NCI-H510A (cell line): ENCODE measurements at places on chromosomes 4 and X.

DNA sequence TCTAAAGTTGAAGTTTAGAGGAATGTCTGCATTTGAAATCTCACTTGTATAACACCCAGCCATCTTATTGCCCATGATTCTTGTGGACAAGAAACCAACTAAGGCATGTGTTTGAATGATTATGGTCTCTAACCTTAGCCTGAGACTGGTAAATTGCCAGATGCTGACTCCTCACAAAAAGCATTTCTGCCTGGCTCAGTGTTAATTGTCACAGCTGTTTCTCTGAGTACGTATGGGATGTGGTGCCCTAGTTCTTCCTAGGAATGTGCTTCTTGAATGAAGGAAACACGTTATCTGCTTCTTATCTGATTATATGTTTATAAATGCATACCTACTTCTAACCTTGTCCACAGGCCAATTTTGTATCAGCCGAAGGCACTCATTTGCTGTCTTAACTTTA is 63.1 kb upstream of the NDP start:
- DNase-seq: no peak

DNA sequence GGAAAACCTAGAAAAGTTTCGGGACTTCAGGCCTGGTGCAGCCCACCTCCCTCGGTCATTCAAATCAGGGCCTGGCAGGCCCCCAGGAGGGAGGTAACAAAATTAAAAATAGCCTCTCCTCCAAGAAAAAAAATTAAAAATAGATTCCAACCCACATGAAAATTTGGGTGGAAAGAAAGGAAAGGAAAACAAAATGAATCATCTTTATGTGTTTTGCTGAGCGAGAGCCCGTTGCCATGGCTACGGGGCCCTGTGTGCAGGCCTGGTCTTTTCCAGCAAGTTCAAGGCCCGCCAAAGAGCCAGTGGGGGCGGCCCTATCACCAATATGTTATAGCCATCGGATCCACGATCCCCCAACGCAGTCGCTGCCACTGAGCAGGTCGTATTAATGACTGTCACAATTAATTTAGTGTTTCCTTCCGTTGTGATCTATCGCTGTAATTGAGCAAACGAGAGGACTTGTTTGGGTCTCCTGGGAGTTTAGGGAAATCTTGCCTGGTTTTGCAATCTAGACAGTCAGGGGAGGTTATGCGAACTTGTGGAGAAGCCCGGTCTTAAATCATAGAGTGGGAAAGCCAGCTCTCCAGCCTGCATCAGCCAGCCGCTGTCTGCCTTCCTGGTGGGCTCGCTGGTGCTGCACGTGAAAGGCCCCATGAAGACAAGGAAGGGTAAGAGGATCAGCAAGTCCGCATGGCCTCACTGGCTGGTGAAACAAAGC is 452.4 kb downstream of the BCOR start:
- DNase-seq: no peak

DNA sequence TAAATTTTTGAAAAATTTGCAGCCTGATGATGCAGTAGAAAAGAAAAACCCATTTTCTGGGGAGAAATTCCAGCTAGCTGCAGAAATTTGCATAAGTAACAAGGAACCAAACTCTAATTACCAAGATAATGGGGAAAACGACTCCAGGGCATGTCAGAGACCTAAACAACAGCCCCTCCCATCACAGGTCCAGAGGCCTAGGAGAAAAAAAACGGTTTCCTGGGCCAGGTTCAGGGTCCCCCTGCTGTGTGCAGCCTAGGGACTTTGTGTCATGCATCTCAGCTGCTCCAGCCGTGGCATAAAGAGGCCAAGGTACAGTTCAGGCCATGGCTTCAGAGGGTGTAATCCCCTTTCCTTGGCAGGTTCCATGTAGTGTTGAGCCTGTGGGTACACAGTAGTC is 733.7 kb upstream of the CT83 start:
- no peak for DNase-seq

DNA sequence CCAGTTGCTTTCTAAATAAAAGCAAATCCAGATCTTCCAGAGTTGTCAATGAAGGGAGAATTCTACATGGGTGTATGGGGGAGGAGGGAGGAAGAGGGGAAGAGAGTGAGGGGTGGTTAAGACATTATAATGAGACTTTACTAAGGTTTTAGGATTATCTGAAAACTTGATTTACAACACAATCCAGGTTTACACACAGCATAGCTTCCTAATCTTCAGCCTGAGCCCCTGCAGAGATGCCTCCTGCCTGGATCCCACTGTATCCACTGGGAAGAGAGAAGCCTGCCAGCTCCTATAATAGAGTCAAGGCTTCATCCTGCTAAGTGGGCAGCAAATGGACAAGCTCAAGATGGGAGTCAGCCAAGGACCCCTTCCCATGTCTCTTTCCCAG is 85.6 kb upstream of the KIT start:
- DNase-seq: no peak

DNA sequence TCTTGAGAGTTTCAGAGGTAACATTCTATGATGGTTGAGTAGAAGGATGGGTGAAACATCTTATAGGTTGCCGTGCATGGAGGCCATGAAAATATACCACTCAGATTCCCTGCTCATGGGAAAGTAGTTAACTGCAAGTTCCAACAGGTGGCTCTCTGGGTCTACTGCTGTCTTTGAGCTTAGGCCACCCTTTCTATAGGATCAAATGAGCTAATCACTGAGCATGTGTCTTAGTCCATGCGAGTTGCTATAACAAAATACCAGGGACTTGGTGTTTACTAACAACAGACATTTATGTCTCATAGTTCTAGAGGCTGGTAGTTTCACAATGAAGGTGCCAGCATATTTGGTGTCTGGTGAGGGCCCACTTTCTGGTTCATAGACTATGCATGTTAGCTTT is 144.8 kb upstream of the UNC5C start:
- no peak for DNase-seq

- peak; percentile 50 for DNase-seq
Observed at GRCh38 chr4:153151535-153152455, 52.4 kb upstream of the TRIM2 start.

GRCh38 chrX:13673016-13673415 is 15.9 kb upstream of the RAB9A start:
- no peak for DNase-seq

DNA sequence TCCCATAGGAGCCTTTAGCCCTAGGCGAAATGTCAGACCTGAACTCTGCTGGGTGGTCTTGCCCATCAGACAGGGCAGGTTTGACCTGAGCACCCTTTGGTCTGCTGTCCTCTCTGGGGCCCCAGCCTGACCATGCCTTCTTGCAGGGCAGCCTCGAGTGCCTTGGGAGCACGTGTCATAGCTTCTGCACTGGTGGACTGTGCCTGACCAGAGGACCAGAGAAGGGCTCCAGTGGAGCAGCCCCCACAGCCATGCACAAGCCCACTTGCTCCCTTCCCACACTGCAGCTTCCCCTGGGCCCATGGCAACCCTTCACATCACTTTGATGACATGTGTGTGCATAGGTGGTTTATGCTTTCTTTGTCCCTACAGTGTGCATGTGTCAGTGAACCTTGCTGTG is 394.0 kb downstream of the TEX13C start:
- DNase-seq: no peak

- no peak for DNase-seq
Observed at GRCh38 chr4:73974352-73974751, 7.5 kb downstream of the PF4 start.

DNA sequence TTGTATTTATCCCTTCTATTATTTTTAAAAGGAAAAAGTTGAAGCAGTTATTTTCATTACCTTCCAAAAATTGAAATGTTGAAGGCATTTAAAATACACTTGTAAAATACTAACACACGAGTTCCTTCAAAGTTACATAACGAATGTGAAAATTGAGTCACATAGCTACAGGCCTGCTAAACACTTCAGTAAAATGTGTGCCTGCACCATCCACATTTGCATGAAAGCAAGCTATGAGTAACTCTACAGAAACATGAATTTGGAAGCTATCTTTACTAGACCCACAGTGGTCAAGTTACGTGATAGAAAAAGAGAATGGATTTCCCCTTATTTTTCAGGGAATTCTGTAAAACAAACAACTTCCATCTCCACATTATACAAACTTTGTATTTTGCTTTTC is 1148.8 kb upstream of the PCDH7 start:
- DNase-seq: no peak

GRCh38 chr4:174826660-174827059 is 2.4 kb downstream of the GLRA3 start:
- DNase-seq: no peak

GRCh38 chrX:37364666-37365065 is 15.5 kb downstream of the PRRG1 start:
- no peak for DNase-seq

- DNase-seq: no peak
Observed at GRCh38 chr4:26715636-26716242, 131.9 kb downstream of the TBC1D19 start.

- DNase-seq: no peak
Observed at GRCh38 chr4:18961879-18962278, 940.3 kb upstream of the LCORL start.

GRCh38 chr4:158673633-158674032 is 1.5 kb downstream of the ETFDH start:
- no peak for DNase-seq

- no peak for DNase-seq
Observed at GRCh38 chr4:2868877-2869487, 25.3 kb downstream of the ADD1 start.

DNA sequence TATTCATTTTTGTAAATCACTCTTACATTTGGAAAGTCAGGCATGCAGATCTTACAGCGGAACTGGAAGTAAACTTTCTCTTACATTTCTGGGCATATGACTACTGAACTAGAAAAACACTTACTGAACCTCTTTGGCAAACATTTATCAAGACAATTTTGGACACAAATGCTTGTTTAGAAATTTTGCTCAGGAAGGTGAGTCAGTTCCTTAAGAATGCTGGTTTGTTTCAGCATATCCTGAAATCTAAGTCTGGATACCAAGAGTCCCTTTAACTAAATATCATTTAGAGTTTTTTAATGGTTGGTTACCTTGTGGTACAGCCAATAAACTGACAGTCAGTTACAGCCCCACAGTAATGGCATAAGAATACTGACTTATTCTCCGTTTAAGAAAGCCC is 15.0 kb downstream of the SHISA3 start:
- DNase-seq: no peak

DNA sequence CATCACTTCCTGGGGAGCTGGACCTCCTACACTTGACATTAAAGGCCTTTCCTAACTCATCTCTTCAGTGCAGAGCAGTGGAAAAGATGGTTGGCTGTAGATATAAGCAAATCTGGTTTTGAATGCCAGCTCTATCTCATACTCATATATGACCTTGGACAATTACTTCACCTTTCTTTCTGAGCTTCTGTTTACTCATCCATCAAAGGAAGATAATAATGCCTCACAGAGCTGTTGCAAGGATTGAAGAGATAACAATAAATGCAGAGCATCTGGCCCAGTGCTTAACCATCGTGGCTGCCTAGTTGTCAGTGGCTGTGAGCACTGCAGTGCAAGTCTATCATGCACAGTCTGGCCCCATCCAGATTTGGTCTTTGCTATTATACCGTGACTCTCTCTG is 148.1 kb upstream of the EOLA2 start:
- no peak for DNase-seq
